ENCODE measurements at places on chromosomes 1 and 21. TPM values are rescaled to one million over a fixed set of nuclear protein-coding genes. Genes with fewer than 3 reads are reported as not detected.

DNA sequence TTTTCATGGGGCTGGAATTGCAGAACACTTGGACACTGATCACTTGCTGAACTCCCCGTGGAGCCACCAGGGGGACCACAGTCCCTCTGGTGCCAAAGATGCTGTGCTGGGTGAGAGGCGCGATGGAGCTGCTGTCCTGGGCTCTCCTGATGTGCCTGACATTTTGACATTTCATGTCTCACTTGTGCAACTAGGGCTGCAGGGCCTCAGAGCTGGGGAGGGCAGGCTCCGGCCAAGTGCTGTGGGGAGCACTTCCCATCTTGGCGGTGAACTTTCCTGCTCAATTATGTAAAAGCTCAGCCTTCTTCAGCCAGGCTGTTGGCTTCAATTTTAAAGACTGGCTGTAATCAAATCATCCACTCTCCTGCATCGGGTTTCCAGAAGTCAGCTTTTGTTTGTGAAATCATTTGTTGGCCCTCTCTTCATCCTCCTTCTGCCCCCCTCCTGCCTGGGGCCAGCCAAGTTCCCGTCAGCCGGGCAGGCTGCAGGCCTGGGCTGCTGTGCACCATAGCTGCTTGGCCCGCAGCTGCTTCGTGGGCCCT lies 36.8 kb downstream of the KCNAB2 start:
- peak; percentile 65 for DNase-seq

BACE2 gene
- 34.3 TPM for polyA plus RNA-seq

DNA sequence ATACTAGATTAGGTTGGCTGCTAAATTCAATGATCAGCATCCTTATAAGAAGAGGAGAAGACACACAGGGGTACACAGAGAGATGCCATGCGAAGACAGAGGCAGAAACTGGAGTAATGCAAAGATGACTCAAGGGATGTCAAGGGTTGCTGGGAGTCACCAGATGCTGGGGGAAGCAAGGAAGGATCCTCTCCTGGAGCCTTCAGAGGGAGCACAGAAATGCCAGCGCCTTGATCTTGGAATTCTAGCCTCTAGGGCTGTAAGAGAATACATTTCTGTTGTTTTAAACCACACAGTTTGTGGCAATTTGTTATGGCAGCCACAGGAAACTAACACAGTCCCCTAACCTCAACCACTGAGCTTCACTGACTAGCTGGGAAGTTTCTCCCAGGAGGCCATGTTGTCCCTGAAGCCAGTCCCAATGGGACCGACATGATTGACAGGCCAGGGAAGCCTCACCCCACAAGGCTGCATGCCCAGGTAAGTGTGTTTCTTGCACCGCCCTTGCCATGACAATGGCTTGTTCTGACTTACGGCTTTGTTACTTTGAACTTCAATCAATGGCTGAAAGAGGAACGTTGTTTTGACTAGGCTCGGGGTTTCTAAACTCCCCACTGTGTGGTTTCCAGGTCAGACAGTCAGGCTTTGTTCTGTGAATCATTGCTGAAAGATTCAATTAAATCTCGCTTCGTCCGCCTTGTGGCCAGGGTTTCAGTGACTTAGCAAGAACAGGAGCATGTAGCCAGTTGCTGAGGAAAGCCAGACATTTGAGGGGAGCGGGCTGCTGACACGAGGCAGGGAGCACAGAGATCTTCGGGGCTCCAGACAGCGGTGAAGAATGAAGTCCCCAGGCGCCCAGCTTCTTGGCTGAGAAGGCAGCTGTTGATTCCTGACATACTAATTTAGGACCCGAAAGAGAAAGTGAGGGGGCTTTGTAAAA lies 62.3 kb downstream of the RUNX1 start:
- DNase-seq = no peak

FAAH gene
- 26.5 TPM for polyA plus RNA-seq

DNA sequence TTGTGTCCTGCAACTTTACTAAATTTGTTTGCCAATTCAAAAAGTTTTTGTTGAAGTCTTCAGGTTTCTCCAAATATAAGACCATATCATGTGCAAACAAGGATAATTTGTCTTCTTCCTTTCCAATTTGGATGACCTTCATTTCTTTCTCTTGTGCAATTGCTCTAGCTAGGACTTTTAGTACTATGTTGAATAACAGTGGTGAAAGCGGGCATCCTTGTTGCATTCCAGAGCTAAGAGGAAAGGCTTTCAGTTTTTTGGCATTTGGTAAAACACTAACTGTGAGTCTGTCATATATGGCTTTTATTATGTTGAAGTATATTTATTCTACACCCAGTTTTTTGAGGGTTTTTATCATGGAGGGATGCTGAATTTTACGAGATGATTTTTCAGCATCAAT lies 630.0 kb upstream of the ADGRL2 start:
- no peak for DNase-seq

DNA sequence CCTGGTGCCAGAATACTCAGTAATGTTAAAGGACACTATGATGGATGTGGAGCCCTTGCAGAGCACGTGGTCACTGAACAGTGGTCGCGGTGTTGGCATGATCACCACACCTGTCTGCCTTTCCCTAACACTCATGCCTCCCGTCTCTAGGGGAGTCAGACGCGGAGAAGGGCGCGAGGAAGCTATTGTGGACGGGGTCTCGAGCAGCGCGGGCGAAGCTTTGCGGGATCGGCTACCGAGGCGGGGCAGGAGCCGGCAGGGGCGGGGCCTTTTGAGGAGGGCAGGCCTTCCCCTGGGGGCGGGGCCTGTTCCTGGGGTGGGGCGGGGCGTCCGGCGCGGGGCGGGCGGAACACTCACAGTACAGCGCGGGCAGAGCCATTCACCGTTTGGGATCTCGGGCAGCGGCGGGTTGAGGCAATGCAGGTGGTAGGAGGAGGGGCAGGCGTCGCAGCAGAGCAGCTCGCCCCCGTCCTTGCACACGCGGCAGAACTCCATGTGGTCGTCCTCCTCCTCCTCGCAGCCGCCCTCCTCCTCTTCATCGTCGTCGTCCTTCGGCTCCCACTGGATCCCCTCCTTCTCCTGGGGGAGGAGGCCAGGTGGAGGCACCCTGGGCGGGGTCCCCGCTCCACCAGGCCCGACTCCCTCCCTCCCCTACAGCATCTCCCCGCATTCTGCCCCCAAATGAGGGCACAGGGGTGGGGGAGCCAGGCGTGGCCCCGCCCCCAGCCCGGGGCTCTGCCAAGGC lies 31.5 kb downstream of the CHD5 start:
- no peak for DNase-seq

DNA sequence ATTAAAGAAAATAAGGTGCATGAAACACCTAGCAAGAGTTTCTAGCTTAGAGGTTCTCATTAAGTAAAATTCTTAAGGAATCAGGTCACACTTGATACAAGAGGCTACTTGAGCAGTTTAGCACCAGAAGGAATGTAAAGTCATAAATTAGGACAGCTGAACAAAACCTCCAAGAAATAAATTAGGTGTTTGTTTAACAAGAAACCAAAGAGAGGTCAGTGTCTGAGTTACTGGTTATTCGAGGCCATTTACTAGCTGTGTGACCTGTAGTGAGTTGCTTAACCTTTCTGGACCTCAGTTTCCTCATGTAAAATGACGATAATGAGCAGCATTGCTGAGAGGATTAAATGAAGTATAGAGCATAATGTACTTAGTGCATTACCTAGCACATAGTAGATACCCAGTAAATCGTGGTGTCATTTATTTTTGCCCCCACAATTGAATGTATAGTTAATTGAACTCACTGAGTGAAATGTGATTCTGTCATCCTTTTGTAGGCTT lies 908 bp upstream of the ELK4 start:
- DNase-seq = no peak

TMEM125 gene
- polyA plus RNA-seq = not detected

DNA sequence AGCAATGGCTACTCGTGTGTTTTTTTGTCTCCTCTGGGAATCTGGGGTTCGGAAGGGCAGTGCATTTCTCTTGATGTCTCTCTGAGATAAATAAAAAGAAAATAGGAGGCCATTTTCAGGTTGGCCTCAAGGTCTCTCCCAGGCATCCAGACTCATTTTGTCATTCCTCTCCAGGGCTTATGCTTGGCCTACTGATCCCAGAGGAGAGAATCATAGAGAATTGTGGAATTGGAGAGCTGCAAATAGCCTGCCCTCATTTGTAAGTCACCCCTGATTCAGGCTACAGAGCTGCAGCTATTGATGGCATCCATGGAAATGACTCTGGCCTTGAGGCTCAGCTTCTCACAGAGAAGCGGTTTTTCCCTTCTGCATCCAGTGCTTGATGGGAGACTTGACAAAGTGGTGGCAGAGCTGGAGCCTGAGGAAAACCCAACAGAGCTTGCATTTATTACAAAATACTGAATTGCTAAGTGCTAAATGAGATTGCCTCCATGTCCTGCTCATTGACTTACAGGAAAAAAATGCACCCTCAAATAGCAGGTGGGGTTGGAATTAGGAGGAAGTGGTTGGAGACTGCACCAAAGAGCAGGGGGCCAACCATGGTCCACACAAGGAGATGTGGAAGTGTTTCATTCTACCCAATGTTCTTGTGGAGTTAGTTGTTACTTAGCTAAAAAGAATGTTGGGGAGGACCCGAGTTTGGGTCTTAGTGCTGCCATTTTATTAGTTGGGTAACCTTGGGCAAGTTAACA lies 140.4 kb downstream of the S1PR1 start:
- no peak for DNase-seq

GRCh38 chr1:25577134-25577920 lies 33.9 kb downstream of the LDLRAP1 start:
- DNase-seq = no peak

COL8A2 gene
- 6.9 TPM for polyA plus RNA-seq

PTPRC gene
- polyA plus RNA-seq = 6.9 TPM

DNA sequence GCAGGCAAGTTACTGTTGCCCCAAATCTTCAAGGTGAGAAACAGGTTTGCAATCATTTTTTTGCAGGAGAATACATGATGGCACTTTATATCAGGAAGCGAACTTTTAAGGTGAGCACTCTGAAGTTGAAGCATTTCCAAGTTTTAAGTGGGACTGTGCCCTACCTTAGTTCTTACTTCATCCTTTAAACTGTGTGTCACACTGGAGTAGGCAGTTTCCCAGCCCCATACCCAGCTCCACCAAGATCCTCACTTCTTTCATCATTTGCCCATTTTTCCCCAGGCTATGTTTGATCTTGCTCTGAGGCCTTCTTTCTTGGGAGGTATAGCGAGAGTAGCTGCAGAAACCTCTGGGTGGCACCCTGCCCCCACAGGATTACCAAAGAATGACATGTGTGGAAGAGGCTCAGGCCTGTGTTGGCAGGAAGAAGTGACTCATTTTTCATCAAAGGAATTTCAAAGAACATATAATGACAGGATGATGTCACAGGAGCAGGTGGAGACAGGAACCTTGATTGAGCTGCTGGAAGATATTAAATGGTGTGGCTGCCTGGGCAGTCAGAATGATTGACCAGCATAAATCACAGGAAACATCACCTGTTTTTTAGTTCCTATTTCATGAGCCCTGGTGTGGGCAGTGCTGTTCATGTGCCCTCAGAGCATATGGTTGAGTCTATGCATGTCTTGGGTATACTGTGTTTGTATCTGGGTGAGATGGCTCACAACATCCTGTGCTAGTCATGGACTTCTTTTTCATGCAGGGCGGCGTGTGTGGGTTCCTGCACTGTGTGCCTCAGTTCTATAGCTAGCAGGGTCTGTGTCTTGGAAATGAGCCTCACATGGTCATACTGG lies 20.8 kb upstream of the MACF1 start:
- DNase-seq = no peak

SOX13 gene
- 30.2 TPM for polyA plus RNA-seq

ADAMTS1 gene
- 15.0 TPM for polyA plus RNA-seq

PAQR7 gene
- 8.8 TPM for polyA plus RNA-seq

DNA sequence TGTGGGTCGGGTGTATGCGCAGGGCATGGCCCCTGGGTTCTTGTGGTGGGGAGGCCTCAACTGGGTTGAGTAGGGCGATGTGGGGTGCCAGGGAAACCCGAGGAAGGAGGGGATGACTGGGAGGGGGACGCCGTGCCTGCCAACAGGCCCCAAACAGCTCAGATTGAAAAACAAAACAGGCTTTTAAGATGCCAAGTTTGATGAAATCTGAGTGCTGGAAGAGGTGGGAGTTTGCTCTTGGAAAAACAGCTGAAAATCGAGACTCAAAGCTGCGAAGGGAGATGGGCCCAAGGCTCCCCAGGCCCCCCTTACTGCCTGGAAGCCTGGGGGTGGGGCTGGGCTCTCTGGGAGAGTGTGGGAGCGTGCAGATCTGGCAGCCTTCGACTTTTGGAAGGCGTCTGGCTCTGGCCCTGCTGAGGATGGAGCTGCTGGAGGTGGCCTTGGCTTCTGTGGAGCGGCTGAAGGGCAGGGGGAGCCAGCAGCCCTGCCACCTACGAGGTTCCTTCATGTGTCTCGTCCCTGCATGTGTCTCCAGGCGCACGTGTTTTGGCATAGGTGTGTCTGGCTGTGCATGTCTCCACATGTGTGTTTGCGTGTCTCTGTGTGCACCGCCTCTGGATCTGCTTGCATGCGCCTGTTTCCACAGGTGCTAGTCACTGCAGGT lies 33.3 kb downstream of the PTPRF start:
- DNase-seq = no peak

- DNase-seq = peak; percentile 87
These were observed 2.9 kb upstream of the S100A2 start for GRCh38 chr1:153568367-153569099.

DNA sequence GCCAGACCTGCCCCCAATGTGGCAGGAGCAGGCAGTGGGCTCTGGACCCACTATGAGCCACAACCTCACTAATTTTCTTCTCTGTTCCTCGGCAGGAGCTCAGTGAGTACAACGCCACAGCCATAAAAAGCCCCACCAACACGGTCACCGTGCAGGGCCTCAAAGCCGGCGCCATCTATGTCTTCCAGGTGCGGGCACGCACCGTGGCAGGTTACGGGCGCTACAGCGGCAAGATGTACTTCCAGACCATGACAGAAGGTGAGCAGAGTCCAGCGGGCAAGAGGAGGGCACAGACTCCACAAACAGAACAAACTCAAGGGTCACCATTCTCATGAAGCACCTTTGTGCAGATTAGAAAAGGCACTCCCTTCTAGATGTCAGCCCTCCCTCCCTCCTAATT lies 79.9 kb downstream of the LACTBL1 start:
- no peak for DNase-seq

- no peak for DNase-seq
These were observed 1350.0 kb upstream of the ADGRL2 start for GRCh38 chr1:80450711-80451110.

DNA sequence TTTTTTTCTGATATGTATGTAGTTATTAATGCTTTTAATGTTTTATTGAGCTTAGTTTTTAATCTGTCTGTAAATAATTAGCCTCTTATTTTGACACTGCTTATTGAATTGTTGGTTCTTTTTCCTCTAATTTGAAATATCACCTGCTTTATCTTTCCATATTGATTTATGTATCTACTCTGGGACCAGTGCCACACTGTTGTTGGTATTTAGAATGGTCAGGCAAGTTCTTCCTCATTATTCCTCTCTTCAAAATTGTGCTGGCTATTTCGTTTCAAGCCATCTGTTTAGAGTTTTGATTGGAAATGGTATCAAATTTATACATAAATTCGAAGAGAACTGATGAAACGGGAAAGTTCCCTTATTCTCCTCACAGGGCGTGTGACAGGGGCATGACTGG lies 96.8 kb upstream of the APP start:
- no peak for DNase-seq

MCL1 gene
- polyA plus RNA-seq = 133 TPM

KRTAP19-1 gene
- polyA plus RNA-seq = not detected

GRCh38 chr1:214362188-214362882 lies 81.4 kb downstream of the SMYD2 start:
- DNase-seq = no peak
